ENCODE measurements at places on chromosomes 5 and 9.
A peak's percentile ranks its signal among the peaks of the same experiment; 100 is the strongest.

DNA sequence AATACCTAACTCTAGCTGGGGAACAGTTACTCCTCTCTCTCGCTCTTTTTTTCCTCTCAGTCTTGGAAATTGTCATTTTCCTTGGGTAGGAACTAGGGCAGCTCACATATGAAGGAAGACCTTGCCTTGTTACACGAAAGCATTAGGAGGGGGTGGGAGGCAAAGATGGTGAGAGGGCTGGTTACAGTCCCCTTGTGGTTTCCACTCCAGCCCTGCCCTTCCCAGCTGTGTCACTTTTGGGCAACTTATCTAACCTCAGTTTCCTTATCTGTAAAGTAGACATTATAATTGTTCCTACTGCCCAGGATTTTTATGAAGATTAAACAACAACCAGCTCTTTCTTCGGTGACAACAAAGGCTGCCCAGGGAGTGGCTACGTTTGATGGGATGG is 196.2 kb upstream of the CLINT1 start:
- no peak for DNase-seq

DNA sequence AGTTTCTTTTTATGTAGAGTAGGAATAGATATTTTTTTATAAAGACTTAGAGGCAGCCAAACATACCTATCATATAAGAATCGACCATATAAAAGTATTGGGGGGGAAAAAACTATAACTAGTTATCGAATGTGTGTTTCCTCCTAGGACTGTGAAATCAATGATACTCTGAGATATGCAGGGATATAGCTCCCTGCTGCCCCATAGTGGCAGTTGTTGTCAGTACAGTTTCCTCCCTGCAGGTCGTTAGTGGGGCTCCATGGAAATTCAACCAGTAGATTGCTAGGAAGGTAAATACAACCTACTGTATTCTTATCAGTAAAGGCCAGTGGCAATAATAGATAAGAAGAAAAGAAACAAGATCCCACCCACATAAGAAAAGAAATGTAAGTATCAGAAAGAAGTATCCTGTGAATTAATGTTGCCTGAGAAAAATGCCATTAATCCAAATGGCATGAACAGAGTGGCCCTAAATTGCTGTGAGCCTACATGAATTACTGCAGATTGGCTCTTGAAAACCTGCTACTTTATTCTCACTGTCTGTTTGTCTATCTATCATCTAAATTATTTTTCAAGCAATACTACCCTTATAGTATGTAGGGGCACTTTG is 136.9 kb upstream of the FBN2 start:
- DNase-seq: peak; percentile 54

GRCh38 chr5:177366528-177367322 is 9.0 kb downstream of the RGS14 start:
- DNase-seq: peak; percentile 92

GRCh38 chr9:108271646-108272348 is 584.0 kb downstream of the ACTL7B start:
- DNase-seq: peak; percentile 71

GRCh38 chr5:116455061-116455460 is 119.6 kb downstream of the SEMA6A start:
- no peak for DNase-seq

- no peak for DNase-seq
These were observed 43.3 kb downstream of the PUM3 start for GRCh38 chr9:2800394-2801179.

DNA sequence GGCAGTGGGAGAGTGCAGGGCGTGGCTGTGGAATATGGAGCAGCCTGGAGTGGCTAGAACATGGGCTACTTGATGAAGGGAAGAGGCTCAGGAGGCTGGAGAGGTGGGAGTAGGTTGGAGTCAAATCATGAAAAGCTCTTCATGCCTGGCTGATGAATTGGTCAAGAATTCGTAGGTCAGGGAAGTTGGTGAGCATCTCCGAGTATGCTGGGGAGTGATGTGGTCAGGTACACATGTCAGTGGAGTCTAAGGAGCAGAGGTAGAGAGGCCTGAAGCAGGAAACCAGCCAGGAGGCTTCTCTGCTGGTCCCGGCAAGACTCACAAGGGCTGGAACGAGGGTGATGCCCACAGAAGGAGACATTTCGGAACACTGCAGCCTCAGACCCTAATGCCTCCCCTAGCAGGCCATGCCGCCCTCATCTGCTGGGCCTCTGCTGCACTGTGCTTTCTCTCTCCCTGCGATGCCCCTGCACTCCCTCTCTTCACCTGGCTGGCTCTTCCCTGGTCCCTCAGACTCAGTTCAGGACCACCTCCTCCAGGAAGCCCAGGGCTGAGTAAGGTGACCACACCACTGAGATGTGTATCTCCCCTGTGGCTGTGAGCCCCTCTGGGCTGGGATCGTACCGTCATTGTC is 33.6 kb downstream of the TMOD1 start:
- no peak for DNase-seq

DNA sequence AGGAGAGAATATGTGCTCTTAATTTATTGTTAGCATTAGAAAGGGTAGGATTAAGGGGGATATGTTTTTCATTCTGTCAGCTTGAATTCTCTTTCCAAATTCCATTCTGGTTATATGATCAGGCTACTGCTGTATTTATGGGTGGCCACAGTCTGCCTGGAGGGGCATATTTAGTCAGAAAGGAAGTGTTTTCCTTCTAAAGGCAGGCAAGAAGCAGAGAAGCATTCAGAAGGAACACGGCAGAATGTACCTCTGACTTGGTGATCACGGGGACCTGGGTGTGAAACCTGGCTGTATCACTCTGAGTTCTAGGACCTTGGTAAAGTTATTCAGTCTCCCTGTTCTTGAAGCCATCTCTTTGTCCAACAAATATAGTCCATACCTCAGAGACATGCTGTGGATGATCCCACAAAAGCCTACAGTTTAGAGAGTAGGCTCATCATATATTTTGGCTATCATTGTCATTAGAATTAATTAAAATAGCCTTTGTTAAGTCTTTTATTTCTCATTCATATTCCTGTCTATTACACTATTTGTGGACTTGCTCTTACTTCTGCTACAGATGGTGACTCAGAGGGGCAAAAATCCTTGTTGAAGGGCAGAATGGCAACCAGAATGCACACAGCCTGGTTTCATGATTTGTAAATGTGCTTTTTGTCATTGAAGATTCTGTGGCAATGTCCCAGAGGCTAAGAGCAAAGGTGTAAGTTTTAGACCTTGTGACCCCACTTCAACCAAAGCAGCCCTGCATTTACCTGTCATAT is 2.7 kb downstream of the TNC start:
- DNase-seq: no peak

- DNase-seq: no peak
These were observed 26.0 kb downstream of the GPBP1 start for GRCh38 chr5:57199866-57200265.

GRCh38 chr9:69453746-69454145 is 128.7 kb downstream of the ENTREP1 start:
- no peak for DNase-seq

GRCh38 chr5:124692324-124692723 is 54.1 kb downstream of the ZNF608 start:
- no peak for DNase-seq

GRCh38 chr9:2729721-2730120 is 12.4 kb downstream of the KCNV2 start:
- DNase-seq: no peak

DNA sequence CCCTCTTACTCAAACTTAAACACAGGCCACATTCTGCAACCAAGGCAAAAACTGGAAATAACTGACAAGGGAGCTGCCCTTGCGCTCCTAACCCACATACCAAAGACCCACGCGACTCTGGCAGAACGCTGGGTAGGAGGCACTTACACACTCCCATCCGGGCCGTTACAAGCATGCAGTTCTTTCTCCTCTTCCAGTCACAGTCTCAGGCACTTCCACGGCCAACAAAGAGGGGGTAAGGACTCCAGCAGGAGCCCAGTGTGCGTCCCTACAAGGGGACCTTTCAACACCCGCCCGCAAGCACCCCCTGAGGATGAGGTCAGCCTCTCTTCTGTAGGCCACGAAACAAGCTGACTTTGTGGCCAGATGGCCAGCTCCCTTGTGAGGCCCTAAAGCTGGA is 57.4 kb downstream of the SERINC5 start:
- DNase-seq: no peak

DNA sequence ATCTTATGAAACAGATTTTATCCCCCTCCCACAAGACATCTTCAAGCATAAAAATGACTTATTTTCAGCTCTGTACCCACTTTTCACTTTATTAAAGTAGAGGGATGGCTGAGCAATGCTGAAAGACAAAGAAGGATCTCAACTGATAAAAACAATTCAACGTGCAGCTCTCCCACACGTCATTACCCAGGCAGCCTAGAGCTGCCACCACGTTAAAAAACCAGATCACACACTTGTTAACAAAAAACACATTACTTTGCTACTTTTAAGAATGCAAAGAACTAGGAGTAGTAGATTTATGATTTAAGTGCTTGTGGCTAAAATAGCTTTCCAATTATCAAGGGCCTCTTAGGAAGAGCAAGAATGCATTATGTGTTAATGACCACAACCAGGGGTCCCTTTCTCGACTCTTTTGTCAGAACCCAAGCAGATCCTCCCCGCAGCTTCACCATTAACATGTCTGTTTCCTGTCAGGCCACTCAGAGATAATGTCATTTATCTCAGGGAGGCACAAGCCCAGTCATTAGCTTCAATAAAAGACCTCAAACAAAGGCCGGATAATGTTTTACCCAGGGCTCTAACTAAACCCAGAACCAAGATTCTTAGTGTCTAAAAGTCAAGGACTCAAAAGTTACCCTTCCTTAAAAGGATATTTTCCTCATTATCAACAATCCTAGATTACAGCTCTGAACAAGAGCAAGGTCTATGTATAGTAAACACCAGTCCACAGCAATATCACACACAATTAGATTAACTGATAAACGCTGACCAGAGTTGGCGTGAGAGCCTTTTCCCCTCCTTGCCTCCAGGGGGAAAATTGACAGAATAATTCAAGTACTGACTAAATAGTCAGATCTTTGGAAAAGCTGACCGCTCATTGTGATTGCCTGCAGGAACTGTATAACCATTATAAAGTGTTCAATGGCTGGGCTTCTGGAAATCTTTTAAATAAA is 7.5 kb downstream of the ZNF608 start:
- no peak for DNase-seq

DNA sequence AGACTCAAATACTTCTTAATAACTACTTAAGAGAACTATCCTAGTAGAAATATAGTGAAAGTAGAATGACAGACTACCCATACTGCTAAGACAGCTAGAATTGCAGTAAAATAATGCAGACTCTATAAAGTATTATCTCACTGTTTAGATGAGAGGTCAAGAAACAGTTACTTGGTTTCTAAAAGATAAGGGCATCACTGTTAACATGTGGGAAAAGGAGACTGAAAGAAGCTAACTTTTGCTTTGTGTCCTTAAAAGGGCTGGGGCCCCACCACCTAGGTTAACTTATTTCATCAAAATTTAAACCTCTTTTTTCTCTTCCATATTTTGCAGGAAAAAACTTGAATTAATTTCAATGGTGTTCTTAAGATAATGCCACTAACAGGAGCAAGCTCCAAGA is 204.3 kb downstream of the CNTLN start:
- no peak for DNase-seq

GRCh38 chr9:94973451-94973941 is 247.0 kb downstream of the AOPEP start:
- DNase-seq: no peak

DNA sequence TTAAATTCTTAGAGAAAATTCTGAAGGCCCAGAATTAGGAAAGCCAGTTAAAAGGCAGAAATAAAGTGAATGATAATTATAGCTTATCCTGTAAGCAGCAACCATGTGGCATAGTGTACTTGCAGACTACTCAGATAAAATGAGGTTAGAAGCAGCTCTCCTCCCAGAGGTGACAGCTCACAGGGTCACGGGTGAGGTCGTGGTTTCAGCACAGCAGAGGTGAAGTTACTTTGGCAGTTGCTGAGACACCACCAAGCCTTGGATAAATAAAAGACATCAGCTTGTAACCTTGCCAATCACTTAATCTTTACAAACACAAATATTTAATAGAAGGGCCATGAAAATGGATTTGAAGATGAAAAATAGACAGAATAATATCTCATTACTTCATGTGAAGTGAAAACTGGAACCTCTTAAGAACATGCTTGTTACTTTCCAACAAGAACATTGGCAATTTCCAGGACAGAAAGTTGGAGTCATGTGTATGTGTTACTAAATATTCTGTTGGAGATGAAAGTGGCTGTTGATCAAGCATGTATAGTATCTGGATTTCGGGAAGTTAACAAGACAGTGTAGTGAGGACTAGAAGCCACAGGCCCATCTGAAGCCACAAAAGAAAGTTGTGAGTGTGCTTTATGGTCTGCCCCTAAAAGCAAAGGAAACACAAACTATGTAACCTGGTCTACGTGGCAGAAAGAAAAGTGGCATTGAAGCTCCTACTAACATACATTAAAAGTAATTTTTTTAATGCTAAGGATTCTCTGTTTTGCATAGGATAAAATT is 134.4 kb downstream of the ERCC6L2 start:
- no peak for DNase-seq

GRCh38 chr5:119876522-119876921 is 247.2 kb downstream of the FAM170A start:
- DNase-seq: no peak

GRCh38 chr9:98745470-98745869 is 36.7 kb upstream of the GABBR2 start:
- no peak for DNase-seq

- DNase-seq: no peak
These were observed 92.9 kb downstream of the RXRA start for GRCh38 chr9:134419000-134419683.

GRCh38 chr9:4574657-4575243 is 84.5 kb downstream of the SLC1A1 start:
- no peak for DNase-seq

- no peak for DNase-seq
These were observed 54.5 kb upstream of the TGFBR1 start for GRCh38 chr9:99050292-99050911.

DNA sequence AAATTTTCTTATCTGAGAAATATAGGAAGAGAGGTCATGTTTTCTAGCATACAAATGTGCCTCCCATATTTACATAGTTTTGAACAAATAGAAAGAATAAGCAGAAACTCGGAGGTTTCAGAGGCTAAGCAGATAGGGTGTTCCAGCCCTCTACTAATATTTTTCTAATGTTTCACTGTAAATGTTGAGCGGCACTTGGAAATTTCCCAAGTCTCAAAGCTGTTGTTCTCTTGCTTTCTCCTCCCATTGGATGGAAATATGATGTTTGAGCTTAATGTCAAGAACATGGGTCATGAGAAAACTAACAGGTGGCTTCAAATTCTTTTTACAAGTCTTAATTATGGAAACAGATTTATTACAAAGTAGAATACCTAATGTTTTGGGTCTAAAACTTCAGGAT is 5.1 kb downstream of the SPINK1 start:
- DNase-seq: no peak

DNA sequence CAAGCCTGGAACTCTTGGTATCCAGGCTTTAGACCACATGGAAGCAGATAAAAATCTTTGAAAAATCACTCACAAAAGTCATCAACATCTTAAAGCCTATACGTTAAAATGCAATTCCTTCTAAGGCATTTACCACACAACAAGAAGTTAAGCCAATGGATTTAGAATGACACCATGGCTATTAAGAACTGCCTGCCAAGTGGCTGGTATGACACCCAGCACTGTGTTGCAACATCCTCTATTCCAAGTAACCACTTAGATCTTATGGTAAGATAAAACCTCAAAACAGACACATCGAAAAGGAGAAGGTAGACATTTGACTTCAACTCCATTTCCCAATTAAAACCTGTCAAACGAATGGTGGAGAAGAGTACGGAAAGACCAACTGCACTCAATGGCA is 344.2 kb upstream of the SLC30A5 start:
- DNase-seq: no peak

- DNase-seq: no peak
These were observed 19.8 kb upstream of the PPP2CA start for GRCh38 chr5:134245692-134246091.
